Sciatic nerve (tissue), 2 donors: ENCODE measurements at places on chromosomes 5 and 9.

DNA sequence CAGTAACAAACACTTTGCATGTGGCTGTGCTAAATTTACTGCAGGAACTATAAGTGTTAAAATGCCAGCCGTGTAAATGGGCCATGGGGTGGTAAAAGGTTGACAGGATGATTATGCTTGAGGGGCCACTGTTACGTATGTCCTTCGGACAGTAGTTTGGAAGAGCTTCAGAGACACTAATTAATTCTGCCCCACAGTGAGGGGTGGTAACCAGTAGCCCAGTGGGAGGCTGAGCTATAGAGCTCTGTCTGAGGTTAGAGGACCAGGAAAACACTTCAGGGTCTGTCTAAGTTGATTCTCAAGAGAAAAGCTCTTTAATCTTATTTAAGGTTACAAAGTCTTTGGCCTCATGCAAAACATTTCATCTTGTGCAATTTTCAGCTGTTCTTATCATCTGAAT, 176.6 kb downstream of the DMRTA1 start:
- DNase-seq, result no peak

DNA sequence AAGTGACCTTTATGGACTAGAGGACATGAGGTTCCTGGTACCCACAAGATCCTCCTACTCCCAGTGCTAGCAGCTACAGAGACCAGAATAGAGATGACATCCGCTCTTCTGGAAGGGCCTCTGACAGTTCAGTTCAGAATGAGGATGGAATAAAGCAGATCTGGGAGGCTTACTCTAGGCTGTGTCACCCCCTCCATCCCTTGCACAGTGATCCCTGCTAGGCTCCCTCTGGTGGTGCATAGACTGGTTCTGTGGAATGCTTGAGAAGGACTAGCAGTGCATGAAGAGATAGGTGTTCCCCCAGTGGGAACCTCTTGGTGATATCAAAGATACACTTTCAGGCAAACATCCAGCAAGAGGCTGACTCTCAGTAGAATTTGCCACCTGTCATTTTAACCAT, 83.0 kb downstream of the NPR3 start:
- DNase-seq, result no peak

- no peak for DNase-seq
Observed at GRCh38 chr9:38761999-38762398, 42.1 kb upstream of the FAM240B start.

GRCh38 chr5:24646915-24647314, 2.1 kb upstream of the CDH10 start:
- no peak for DNase-seq

GRCh38 chr5:107383414-107383813, 287.3 kb downstream of the EFNA5 start:
- DNase-seq, result no peak

DNA sequence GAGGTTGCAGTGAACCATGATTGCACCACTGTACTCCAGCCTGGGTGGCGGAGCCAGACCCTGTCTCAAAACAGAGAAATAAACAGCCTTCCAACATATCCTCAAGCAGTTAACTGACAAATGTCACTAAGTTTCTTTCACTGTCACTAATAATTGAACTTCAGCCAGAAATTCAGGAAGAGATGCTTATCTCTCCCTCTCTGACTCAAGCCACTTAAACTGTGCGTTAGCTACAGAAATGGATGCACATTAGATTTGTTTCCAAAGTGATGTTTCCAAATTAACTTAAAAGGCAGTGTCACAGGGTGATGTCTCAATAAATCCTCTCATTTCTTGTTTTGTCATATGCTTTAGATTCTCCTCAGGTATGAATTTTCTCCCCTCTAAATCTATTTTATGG, 164.9 kb downstream of the KDM4C start:
- DNase-seq, result no peak

GRCh38 chr9:12811935-12812334, 37.1 kb downstream of the LURAP1L start:
- no peak for DNase-seq

DNA sequence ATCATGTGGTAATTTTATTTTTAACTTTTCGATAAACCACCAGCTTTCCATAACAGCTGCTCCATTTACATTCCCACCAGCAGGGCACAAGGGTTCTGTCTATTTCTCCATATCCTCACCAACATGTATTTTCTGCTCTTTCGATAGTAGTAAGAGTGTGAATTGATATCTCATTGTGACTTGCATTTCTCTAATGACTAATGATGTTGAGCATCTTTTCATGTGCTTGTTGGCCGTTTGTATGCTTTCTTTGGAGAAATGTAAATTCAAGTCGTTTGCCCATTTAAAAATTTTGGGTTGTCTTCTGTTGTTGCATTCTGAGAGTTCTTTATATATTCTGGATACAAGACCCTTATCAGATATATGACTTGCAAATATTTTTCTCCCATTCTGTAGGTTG, 45.9 kb downstream of the PSD2 start:
- DNase-seq, result no peak

GRCh38 chr9:113139225-113139829, 11.5 kb upstream of the SLC31A2 start:
- no peak for DNase-seq

- DNase-seq, result no peak
Observed at GRCh38 chr5:117118499-117118898, 543.9 kb upstream of the SEMA6A start.

- no peak for DNase-seq
Observed at GRCh38 chr9:135821733-135822373, 85.5 kb downstream of the CAMSAP1 start.

GRCh38 chr5:172868436-172868923, 34.4 kb downstream of the ERGIC1 start:
- no peak for DNase-seq

DNA sequence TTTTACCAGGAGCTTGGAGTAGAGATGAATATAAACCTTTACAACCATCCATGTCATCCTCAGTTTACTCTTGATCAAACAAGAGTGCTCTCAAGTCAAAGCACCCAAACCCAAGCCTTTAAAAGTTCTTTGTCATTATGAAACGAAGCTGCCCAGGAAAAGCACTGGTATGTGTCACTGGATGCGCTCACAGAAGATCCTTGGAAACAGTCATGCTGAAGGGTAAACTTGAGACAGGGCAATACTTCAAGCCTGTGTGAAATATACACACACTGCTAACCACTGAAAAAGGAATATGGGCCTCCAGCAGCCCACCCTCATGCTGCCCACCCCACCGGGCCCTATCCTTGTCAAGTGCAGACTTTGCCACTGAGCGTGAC, 84.5 kb downstream of the PRRT1B start:
- DNase-seq, result no peak

GRCh38 chr9:124216474-124217176, 41.1 kb upstream of the NEK6 start:
- peak; percentile 61 for DNase-seq

GRCh38 chr5:131394128-131394527, 130.3 kb downstream of the CDC42SE2 start:
- DNase-seq, result no peak

- no peak for DNase-seq
Observed at GRCh38 chr9:115808695-115809094, 344.9 kb upstream of the PAPPA start.

- DNase-seq, result no peak
Observed at GRCh38 chr5:77312413-77312812, 101.9 kb downstream of the PDE8B start.

DNA sequence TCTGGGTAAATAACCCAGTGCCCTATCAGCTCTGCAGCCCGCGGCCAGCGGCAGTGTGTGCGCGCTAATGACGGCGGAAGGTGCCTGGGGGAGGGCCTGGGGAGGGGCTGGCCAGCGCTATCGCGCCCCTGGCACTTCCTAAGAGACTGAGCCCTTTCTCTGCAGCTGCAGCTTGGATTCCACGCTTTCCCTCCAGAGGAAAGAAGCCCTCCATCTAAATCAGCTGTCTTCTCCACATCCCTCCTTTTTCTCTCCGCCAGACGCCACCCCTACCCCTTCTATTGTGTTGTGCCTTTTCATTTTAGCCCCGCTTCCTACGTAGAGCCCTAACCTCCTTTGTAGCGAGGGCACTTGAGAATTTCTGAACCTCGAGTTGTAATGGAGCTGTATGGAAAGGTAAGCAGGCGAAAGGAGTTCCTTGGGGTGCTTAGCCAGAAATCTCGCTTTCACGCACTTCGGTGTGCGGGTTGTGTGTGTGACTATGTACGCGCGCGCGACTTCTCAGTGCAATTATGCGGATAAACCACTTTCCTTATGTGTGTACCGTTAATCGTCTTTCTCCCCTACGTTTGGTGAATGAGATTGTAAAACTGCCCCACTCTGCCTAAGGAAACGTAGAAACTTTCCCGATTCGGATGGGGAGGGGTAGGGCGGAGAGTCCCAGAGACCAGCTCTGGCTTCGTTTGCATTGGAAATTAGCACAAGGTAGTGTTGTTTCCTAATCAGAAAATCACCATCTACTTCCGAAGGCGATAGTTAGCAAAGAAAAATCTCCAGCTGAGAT, 664 bp upstream of the RAB3C start:
- DNase-seq, result no peak

DNA sequence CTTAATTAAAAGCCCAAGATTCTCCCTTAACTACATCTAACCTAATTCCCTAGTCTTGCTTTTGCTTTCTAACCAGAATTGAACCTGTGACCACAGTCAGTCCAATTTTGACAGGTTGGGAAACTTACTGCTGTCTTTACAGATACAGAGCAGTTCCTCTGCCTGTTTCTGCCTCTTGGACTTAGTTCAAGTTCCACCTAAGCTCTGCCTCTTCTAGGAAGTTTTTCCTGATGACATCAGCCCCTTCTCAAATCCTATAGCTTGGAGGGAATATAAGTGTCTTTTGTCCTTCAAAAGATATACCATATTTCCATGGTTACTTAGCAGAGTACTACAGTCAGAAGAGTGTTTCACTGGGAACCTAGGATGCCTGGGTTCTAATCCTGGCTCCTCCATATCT, 31.7 kb downstream of the BRINP1 start:
- no peak for DNase-seq

DNA sequence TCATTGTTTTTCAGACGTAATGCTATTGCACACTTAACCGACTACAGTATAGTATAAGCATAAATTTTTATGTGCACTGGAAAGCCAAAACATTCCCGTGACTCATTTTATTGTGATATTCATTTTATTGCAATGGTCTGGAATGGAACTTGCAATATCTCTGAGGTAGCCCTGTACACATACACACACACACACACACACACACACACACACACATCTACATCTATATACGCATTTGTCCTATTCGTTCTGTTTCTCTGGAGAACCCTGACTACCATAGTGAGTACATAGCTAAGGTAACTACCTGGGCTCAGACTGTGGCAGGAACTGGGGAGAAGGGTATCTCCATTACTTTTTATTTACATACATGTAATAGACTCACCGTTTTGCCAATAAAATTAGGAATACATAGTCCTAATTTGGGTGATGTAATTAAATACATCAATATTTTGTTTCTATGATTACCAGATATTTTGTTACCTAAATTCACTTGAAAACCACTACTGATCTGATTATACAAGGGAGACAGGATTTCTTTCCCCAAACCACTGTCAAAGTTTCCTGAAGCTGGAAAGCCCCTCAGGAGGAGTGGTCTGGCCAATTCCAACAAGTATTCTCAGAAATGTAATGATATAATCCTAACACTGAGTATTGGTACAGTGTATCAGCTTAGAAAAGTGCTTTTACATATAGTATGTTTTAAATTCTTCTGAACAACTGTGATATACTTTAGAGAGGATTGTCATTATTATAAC, 74.0 kb upstream of the PLPP1 start:
- DNase-seq, result no peak

DNA sequence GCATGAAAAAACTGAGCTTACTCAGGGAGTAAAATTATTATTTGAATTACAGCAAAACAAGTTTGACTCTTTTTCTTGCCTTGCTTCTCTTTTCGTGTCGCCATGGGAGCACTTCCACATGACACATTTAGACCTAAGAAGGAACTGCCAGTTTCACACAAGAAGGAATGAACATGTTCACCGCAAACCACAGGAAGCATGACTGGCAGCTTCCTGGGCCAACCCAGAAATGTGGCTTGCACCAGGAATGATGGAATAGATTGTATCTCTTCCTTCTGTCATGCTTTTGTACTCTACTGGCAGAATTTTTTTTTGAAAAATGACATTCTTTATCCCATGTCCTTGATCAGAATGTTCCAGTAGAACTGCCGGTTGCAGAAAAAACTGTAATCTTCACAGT, 32.9 kb upstream of the MAN2A1 start:
- DNase-seq, result peak; percentile 74

- DNase-seq, result no peak
Observed at GRCh38 chr9:86369810-86370209, 15.6 kb upstream of the TUT7 start.

- DNase-seq, result no peak
Observed at GRCh38 chr5:160824301-160825001, 27.6 kb downstream of the ATP10B start.

DNA sequence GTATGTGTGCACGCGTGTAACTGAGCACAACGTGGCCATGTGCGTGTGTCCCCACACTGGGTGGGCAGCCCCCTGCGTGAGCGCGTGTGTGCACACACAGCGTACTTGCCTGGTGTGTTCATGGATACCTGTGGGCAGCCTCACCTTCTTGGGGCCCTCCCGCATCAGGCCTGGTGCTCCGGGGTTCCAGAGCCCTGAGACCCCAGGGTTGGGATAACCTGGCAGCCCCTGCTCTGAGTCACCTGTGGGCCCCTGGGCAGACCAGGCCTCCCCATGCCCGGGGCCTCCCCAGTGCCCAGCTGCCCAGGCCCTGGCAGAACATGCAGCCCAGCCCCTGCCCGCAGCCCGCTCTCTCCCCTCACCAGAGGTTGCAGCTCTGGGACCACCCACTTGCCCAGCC, 25.2 kb downstream of the LHX3 start:
- no peak for DNase-seq

GRCh38 chr5:127586066-127586770, 62.7 kb upstream of the CTXN3 start:
- no peak for DNase-seq

GRCh38 chr5:65828022-65828896, 98.1 kb upstream of the ERBIN start:
- DNase-seq, result no peak

DNA sequence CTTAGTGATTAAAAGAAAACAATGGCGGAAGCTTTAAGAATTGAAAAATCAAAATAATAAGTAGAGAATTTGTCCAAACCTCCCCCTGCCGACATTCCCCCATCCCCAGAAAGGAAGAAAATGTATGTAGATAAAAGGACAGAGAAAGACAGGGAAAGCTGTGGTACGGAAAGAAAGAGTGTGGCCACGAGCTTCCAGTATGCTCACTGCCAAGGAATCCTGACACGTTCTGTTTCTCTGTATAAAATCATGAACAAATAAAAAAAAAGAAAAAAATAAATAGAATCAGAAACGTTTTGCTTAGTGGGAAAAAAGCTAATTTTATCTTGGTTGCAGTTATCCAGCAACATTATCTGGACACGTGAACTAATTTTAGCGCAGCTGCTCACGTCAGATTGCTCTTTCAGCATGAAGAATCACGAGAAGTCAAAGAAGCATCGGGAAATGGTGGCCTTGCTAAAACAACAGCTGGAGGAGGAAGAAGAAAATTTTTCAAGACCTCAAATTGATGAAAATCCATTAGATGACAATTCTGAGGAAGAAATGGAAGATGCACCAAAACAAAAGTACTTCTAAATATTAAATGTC, 15.2 kb downstream of the DNAJC21 start:
- DNase-seq, result no peak
